A549 (cell line): ENCODE measurements at places on chromosomes 2 and 18. TPM values are rescaled to one million over a fixed set of nuclear protein-coding genes. Genes with fewer than 3 reads are reported as not detected.

ASPRV1 gene
- 0.30 to 0.36 TPM (median 0.31 TPM) in 3 replicates for polyA plus RNA-seq

SLC30A3 gene
- polyA plus RNA-seq, result 1.6 to 1.9 TPM (median 1.7 TPM) in 3 replicates

PFN4 gene
- polyA plus RNA-seq, result 1.2 to 1.6 TPM (median 1.6 TPM) in 3 replicates

ATOH8 gene
- 11.1 to 20.7 TPM (median 20.0 TPM) in 3 replicates for polyA plus RNA-seq

SCG2 gene
- polyA plus RNA-seq, result 0.42 to 0.84 TPM (median 0.76 TPM) in 3 replicates

THAP4 gene
- 51.0 to 56.7 TPM (median 53.2 TPM) in 3 replicates for polyA plus RNA-seq

CFAP53 gene
- 0.45 to 0.55 TPM (median 0.54 TPM) in 3 replicates for polyA plus RNA-seq

STPG4 gene
- polyA plus RNA-seq, result 0.05 to 0.16 TPM (median 0.14 TPM) in 3 replicates
